ENCODE measurements at places on chromosomes 13 and 19. TPM values are rescaled to one million over a fixed set of nuclear protein-coding genes. Genes with fewer than 3 reads are reported as not detected.
A peak's percentile ranks its signal among the peaks of the same experiment; 100 is the strongest.

The NCR1 gene
- not detected for total RNA-seq

DNA sequence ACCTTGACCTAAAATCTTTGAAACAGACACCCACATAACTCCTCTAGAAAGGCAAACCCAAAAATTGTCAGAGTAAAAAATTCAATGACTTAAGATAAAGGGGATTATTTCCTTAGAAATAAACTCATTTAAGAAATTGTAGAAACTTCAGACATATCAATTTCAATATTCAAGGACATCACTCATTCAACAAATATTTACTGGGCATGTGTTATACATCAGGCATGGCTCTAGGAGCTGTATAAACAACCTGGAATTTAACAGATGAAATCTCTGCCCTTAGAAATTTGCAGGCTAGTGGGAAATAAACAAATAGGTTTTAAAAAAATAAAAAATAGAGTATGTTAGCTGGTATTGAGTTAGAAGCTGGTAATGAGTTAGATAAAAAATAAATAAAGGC lies 84.0 kb upstream of the LSM14A start:
- H3K4me1 ChIP-seq = no peaks in the 10 kb centered on the region
- H3K4me3 ChIP-seq = no peak overlapping the region
- no peaks in the 10 kb centered on the region for H3K27me3 ChIP-seq
- no peak for DNase-seq
- H3K27ac ChIP-seq = no peak overlapping the region

DNA sequence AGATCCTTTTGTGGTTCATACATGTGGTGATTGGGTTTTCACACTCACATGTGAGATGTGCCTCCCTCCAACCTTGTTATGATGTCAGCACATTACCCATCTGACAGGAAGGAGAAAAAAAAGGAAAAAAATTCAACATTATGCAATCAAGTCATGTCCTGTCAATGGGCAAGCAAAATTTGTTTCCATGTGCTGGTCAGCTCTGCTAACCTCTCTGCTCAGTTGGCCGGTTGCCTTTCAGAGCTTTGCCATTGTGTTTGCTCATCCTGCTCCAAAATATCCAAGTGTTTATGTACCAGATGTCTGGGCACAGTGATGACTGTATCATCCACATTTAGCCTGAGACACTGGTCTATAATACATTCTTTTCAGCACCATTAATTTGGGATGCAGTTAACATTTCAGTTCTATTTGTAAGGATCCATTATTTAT lies 27.0 kb upstream of the METTL21C start:
- H3K27me3 ChIP-seq = no peaks in the 10 kb centered on the region
- no peak overlapping the region for H3K27ac ChIP-seq
- no peak for DNase-seq
- no peaks in the 10 kb centered on the region for H3K36me3 ChIP-seq
- no peaks in the 10 kb centered on the region for H3K4me1 ChIP-seq

GRCh38 chr19:16585094-16585801 lies 13.0 kb upstream of the SLC35E1 start:
- peaks cover 47% of the 10 kb centered on the region for H3K4me1 ChIP-seq
- H3K36me3 ChIP-seq = no peaks in the 10 kb centered on the region
- peak overlapping the region; percentile 13 for H3K4me3 ChIP-seq
- peak overlapping the region; percentile 71 for H3K27ac ChIP-seq
- no peak for DNase-seq
- no peaks in the 10 kb centered on the region for H3K27me3 ChIP-seq

GRCh38 chr19:57321751-57322150 lies 1.5 kb downstream of the ZNF543 start:
- H3K36me3 ChIP-seq = no peaks in the 10 kb centered on the region
- H3K27me3 ChIP-seq = peaks cover 5% of the 10 kb centered on the region
- H3K27ac ChIP-seq = no peak overlapping the region

Measured in colonic mucosa (tissue), 4 donors.